ENCODE measurements at places on chromosomes 7 and 10.
A peak's percentile ranks its signal among the peaks of the same experiment; 100 is the strongest.

DNA sequence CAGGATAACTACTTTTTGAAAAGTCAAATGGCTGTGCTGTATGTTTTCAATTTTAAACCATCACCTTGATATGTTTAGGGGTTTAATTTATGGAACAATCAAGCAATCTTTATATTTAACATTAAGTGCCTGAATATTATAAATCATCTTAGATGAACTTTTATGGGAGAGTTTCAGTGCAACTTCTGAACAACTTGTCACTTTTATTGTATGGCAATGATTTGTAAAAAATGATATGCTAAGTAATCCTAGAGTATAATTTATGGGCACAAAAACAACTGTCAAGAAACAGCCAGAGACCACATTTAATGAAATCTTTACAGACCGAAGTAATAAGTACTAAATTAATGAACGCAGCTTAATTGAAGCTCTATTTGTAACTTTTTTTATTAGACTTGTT, 498.9 kb downstream of the PARD3 start:
- no peak for DNase-seq

DNA sequence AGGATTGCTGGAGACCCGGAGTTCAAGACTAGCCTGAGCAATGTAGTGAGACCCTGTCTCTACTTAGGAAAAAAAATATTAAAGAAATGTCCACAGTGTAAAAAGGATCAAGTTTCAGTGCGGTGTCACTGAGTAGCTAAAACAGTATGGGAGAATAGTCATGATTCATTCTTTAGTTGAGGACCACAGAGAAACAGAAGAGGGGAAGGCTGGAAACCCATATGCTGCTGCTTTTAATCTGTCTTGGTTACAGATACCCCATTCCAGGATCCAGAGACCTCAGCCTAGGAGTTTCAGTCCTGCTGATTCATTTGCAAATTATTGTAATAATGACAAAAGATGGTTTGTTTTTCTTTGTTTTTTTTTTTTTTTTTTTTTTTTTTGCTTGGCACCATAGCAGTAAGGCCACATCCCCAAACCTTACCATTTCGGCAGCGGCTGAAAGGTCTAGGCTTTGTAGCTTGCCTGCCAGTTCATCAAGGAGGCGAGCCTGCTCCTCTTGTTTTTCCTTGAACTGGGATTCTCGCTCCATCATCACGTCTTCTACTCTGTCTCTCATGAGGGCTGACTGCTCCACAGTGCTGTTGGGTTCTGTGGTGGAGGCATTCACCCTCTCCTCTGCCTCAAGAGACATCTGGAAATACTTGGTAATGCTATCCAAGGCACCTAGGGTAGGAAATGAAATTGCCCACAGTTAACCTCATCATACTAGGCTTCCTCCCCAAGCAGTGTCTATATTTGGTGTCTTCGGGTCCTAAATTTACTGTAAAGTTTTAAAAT, 44.2 kb downstream of the DLD start:
- DNase-seq: no peak

DNA sequence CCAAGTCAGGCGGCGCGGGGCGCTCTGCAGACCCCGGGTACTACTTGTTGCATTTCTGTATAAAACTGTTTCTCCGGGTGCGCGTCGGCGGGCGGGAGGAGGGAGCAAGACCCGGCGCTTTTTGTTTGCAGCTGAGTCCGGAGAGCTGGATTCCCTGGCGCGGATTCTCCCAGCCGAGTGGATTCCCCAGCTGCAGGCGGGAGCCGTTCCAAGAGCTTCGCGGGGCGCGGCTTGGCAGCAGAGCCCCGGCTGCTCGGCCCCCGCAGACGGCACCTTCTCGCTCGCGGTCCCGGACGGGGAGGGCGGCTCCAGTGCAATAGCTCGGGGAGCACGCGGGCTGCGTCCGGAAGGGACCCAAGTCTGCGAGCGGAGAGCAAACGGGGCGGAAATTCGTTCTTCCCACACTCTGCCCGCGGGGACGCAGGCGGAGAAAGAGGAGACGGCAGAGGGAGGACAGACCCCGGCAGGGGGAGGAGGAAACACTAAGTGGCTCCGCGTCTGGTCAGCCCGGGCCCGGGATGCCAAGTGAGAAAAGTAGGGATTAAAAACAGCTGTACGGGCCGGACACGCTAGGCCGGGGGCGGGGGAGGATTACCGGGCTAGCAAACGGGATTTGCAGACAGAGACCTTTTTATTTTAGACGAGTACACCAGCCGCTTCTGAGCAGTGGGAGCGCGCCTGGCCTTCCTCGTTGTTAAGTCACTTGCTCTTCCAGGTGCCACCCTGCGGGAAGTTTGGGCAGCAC, at the start of gene TRIL:
TSS of gene TRIL (minus strand) at position 96 of the 745 bp plus-strand sequence. CDS start 284 bp downstream, outside the sequence.
- DNase-seq: peak; percentile 88

- no peak for DNase-seq
Measured at GRCh38 chr7:1239803-1240516, 7.3 kb downstream of the UNCX start.

DNA sequence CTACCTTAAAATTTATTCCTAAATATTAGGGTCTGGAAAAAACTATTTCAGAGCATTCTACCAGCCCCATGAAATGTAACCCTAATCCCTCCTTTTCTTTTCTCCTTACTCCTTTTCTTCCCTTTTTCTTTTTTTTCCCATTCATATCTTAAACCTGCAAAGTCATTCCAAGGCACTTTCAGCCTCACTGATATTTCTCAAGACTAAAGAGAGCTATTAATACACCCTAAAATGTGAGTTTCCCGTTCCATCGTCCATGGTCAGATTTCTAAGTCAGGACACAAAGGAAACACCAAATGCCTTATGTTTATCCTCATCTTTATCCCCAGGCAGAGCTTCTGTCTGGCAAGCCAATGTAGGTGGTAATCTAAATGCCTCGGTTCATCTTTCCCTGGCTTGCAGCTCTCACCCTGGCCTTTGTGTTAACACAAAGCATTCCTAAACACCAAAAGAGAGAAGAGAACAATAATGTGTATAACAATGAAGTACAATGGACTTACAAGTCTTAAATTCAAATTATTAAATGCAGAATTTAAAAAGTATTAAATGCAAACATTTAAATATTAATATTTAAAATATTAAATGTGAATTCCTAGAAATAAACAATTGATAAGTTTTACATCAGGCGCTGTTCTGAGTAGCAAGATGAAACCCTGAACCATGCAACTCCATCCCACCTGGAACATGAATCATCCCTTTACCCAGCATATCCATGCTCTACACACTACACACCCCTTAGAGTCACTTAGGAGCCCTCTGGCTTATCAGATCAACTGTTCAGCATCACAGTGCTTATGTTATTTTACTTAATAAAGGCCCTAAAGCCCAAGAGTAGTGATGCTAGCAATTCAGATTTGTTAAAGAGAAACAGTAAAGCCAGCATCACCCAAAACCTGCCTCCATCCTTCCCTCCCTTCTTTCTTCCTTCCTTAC, 26.8 kb downstream of the MICU1 start:
- no peak for DNase-seq

GRCh38 chr7:132622081-132622480, 45.8 kb upstream of the PLXNA4 start:
- DNase-seq: no peak

DNA sequence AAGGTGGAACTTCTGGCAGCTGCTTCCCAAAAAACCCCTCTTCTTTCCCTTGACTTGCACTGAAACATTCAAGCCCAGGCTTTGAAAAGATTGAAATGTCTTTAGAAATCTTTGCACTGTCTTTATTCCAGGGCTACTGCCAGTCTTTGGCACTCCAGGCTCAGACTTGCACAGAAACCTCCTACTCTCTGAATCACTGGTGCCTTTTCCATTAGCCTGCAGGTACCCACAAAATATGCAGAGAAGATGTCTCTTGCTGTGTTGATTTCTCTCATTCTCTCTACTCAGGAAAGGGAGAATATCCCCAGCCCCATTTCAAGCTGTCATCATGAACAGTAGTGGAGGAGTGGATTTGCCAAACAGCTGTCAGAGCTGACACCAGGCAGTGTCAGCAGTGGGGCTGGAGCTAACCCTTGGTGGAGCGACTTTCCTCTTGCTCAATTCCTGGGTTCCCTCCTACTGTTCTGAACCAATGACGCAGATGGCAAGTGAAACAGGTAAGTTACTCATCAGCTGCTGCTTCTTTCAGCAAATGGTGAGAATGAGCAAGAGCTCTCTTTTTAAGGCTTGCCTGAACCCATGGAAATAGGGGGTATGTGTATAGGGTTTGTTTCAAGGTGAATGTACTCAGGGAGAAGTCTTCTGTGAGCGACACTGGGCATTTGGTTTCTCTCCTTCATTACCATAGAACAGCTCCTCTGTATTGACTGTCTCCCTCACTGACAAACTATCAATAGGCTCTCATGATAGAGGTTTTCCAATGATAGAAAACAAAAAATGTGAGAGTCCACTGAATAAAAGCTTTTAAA, 362.4 kb downstream of the ADRA2A start:
- DNase-seq: no peak

DNA sequence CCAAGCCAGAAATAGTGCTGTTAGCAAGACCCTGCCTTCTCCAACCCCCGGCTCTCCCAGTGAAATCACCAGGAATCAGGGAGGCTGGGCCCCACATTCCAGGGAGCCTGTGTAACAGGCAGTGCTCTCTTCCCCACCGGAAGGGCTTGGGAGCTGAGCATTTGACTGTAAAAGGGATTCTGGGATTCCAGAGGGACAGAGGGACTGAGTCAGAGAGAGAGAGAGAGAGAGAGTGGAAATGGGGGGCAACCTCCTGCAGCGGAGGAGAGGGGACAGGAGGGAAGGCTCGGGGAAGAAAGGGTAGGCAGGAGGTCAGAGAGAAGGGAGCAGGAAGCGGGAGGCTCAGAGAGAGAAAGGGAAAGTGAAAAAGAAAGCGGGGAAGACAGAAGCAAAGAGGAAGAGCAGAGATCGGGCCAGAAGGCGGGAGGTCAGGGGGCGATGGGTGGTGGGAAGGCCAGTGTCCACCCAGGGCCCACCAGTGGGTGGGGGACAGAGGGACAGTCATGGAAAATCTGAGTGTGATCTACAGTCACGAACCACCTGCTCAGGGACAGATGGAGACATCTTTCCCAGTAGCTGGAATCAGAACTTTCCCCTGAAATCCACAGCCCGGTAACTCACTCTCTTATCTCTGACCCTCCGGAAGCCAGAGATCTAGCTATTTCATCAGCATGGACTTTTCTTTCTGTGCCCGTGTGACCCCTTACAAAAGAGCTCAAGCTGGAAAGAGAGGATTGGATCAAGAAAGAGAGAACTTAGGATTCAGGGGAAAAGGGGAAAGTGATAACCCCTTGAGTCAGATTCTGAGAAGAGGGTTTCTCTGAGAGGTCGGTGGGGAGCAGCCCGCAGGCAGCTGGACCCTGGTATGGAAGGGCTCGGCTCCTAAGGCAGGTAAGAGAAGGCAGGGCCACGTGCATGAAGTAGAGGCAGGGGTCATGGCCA, 4.6 kb upstream of the SERPINE1 start:
- DNase-seq: peak; percentile 93

DNA sequence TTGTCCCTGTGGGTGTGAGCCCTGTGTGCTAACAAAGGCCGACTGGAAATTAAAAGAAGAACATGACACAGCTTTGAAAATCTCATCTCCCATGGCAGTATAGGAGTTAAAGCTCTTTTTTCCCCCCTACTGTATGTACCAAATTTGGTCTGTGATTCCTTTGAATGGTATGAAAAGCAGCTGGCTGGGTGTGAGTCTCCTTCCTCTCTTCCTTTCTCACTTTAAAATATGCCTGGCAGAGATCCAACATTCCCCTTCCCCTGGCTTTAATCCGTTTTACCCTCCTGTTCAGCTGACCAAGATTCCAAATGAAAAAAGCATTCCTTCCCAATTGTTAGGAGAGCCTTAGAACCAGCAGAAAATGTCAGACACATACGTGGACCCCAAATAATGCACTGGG, 225.0 kb upstream of the CELF2 start:
- no peak for DNase-seq

- no peak for DNase-seq
Measured at GRCh38 chr10:128751284-128751683, 625.1 kb upstream of the MKI67 start.
